Metanephros (tissue), 2 donors: ENCODE measurements at places on chromosomes 12 and 14. TPM values are rescaled to one million over a fixed set of nuclear protein-coding genes. Genes with fewer than 3 reads are reported as not detected.

Gene TMEM233
- total RNA-seq: 1.8 TPM

Gene ZC2HC1C
- 4.5 TPM for total RNA-seq

Gene DCN
- total RNA-seq: 388 TPM

Gene FGF23
- total RNA-seq: 0.06 TPM
